A549 (cell line): ENCODE measurements at places on chromosomes 6 and 20. TPM values are rescaled to one million over a fixed set of nuclear protein-coding genes. Genes with fewer than 3 reads are reported as not detected.

Gene C4B
- polyA plus RNA-seq = 1.0 to 1.3 TPM (median 1.3 TPM) in 3 replicates

Gene CAP2
- polyA plus RNA-seq = 26.0 to 30.7 TPM (median 27.2 TPM) in 3 replicates

Gene IPCEF1
- polyA plus RNA-seq = not detected in 3 replicates

Gene PHACTR1
- 0.07 TPM in 1 of 3 replicates, not detected in the others for polyA plus RNA-seq

Gene LY6G5C
- 1.5 to 1.9 TPM (median 1.6 TPM) in 3 replicates for polyA plus RNA-seq

Gene VNN1
- polyA plus RNA-seq = 0.03 to 0.13 TPM in 2 of 3 replicates, not detected in the other

Gene PSORS1C2
- polyA plus RNA-seq = 0.08 TPM in 1 of 3 replicates, not detected in the others

Gene PRPH2
- not detected in 3 replicates for polyA plus RNA-seq

Gene GNMT
- 0.23 to 0.32 TPM (median 0.31 TPM) in 3 replicates for polyA plus RNA-seq

Gene PNISR
- 47.9 to 56.8 TPM (median 53.7 TPM) in 3 replicates for polyA plus RNA-seq

Gene TMEM151B
- polyA plus RNA-seq = 0.01 to 0.03 TPM in 2 of 3 replicates, not detected in the other

Gene SEL1L2
- polyA plus RNA-seq = not detected in 3 replicates

Gene KCNK5
- polyA plus RNA-seq = 1.5 to 2.3 TPM (median 1.8 TPM) in 3 replicates

Gene DPPA5
- polyA plus RNA-seq = not detected in 3 replicates

Gene PTCHD4
- 0.15 to 0.16 TPM (median 0.15 TPM) in 3 replicates for polyA plus RNA-seq
